Activated naive CD4-positive, alpha-beta T cell (primary cell): ENCODE measurements at places on chromosomes 7 and 10.

- no peak for DNase-seq
These were observed 163.9 kb upstream of the PPP1R3A start for GRCh38 chr7:114082642-114083165.

GRCh38 chr10:79230850-79231249 lies 116.4 kb upstream of the PPIF start:
- DNase-seq, result no peak

GRCh38 chr7:22543169-22543568 lies 43.2 kb upstream of the STEAP1B start:
- DNase-seq, result no peak

GRCh38 chr7:2510909-2511768 lies 8.4 kb upstream of the LFNG start:
- no peak for DNase-seq

- no peak for DNase-seq
These were observed 66.7 kb downstream of the TES start for GRCh38 chr7:116277070-116277469.

GRCh38 chr7:155129789-155130188 lies 59.7 kb downstream of the HTR5A start:
- DNase-seq, result no peak

GRCh38 chr7:155084969-155085368 lies 14.8 kb downstream of the HTR5A start:
- DNase-seq, result no peak

DNA sequence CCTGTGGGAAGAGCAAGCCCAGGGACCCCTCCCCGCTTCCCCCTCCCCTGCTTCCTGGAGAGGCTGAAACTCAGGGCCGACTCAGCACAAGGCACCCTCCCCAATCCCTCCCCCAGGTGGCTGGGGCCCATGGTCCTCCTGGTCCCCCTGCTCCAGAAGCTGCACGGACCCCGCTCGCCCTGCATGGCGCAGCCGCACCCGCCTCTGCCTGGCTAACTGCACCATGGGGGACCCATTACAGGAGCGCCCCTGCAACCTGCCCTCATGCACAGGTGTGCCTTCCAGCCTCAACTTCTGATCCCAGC lies 19.7 kb upstream of the ZNF862 start:
- no peak for DNase-seq

DNA sequence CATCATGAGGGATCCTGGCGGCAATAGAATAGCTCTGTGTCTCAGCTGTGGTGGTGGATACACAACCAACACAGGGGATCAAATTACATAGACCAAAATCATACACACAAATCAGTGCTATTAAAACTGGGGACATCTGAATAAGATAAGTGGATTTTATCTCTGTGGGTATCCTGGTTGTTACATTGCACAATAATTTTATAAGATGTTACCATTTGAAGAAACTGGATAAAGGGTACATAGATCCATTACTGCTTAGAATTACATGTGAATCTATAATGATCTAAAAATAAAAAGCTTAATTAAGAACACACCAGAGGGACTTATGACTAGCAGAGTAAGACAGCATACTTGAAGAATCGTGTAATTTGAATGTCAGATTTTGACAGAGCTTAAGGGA lies 8.2 kb upstream of the FAM3C start:
- DNase-seq, result no peak

DNA sequence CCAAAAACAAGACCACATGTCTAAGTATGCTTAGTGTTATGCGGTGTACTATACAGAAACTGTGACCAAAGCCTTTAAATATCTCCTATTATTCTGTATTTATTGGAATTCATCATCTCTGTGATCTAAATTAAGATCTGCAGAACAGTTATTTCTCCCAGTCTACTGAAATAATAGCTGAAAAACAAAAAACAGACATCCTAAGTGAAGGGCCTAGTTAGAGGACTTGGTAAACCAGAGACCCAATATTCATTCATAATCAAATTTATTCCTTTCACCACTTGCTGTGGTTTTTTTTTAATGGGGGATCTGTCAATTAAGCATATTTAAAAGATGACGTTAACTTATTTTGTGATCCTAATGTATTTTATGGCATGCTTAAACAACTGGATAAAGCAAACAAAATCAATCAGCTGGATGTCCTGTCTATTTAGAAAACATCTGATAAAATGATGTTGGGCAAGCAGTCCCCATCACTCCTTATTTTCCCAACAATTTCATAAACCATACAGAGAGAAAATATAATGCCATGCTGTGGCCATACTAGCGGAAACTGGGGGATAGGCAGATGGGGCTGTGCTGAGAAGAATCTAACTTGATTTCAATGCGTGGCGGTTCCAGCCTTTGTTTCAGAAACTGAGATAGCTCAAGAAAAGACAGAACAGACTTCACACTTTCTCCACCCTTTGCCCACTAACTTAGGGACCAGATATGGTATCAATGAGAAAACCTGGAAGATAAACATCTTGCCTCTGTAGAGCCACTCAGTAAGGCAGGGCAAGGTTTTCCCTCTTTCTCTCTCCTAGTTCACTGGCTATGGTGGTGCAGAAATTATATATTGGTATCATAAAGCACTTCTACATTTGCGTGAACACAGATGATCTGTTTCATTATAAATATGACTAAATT lies 32.9 kb downstream of the ICA1 start:
- no peak for DNase-seq

GRCh38 chr7:130463553-130464434 lies 23.0 kb upstream of the CEP41 start:
- DNase-seq, result no peak

- no peak for DNase-seq
These were observed 26.0 kb downstream of the CCM2 start for GRCh38 chr7:45026013-45026412.

GRCh38 chr10:78774614-78774998 lies 294.2 kb upstream of the ZMIZ1 start:
- no peak for DNase-seq

- DNase-seq, result no peak
These were observed 5.0 kb downstream of the RBAK start for GRCh38 chr7:5050676-5051075.

GRCh38 chr7:91226411-91226810 lies 37.8 kb upstream of the FZD1 start:
- DNase-seq, result no peak

GRCh38 chr7:6242561-6242960 lies 29.9 kb downstream of the CYTH3 start:
- no peak for DNase-seq

DNA sequence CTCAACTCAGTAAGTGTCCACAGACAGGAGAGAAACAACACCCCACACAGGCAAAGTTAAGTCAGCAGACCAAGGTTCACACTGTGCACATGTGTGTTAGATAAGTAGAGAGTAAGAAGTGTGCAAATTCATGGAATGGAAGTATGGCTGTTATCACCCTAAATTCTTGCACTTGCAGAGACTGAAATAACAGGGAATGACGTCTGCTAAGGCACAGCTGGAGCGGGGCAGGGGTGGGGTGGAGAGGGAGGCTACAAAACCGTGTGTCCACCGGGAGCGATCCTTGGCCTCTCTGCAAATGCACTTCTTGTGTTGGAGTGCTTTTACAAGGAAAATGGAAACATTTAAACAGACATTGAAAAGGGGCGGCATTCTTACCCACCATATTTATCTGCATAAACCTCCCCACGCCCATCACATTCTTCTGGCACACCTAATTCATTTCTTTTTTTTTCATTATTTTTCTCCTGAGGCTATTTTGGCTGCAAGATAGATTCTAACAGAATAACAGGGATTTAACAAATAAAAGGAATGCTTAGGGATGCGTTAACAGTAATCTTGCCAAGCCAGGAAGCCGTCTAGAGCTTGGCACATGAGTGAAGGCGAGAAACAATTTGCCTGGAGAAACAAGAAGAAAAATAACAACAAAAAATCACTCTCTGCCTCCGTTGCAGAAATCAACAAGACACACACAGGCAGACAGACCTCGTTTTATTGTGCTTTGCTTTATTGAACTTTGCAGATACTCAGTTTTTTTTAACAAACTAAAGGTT lies 30.1 kb downstream of the TNS3 start:
- no peak for DNase-seq

DNA sequence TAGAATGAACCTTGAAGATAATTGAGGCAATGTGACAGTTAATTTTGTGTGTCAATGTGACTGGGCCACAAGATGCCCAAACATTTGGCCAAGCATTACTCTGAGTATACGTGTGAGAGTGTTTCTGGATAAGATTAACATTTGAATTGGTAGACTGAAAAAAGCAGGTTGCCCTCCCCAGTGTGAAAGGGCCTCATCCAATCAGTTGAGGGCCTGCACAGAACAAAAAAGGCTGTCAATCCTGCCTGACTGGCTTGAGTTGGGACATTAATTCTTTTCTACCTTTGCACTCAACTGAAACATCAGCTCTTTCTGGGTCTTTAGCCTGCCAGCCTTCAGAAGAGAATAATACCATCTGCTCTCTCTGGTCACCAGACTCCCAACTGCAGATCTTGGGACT lies 56.6 kb upstream of the PDE1C start:
- DNase-seq, result no peak

GRCh38 chr7:15915686-15916293 lies 229.3 kb upstream of the MEOX2 start:
- DNase-seq, result no peak

DNA sequence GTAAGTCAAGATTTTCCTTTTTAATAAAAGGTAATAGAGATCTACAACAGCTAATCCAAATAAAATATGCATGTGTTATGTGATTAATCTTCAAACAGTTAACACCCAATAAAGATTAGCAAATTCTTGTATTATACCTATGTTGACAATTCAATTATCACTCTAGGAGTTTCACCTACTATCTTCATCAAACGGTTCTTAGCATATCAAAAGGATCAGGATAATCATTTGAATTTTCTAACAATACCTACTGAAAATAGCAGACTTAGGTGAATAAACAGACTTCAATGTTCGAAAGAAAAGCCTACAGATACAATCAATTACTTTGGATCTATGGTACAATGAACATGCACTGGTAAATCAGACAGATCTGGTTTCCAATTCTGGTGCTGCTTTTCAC lies 268.3 kb downstream of the CACNA2D1 start:
- no peak for DNase-seq

DNA sequence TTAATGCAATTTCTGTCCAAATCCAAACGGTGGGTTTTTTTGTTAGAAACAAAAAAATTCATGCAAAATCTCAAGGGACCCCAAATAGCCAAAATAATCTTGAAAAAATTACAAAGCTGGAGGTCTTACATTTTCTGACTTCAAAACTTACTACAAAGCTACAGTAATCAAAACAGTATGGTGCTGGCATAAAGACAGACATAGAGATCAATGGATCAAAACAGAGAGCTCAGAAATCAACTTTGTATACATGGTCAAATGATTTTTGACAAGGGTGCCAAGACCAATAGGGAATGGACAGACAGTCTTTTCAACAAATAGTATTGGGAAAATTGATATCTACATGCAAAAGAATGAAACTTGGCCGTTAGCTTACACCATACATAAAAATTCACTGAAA lies 21.7 kb upstream of the CYP3A4 start:
- no peak for DNase-seq

GRCh38 chr10:125824736-125825135 lies 1.4 kb downstream of the BCCIP start:
- no peak for DNase-seq

GRCh38 chr10:36157486-36157885 lies 515.4 kb upstream of the FZD8 start:
- DNase-seq, result no peak
